COR-L47 (cell line): ENCODE measurements at places on chromosomes 7 and 10.

GRCh38 chr7:157309988-157310668 lies 26.7 kb upstream of the DNAJB6 start:
- DNase-seq, result no peak

GRCh38 chr10:79361726-79362397 lies 14.6 kb downstream of the PPIF start:
- no peak for DNase-seq

DNA sequence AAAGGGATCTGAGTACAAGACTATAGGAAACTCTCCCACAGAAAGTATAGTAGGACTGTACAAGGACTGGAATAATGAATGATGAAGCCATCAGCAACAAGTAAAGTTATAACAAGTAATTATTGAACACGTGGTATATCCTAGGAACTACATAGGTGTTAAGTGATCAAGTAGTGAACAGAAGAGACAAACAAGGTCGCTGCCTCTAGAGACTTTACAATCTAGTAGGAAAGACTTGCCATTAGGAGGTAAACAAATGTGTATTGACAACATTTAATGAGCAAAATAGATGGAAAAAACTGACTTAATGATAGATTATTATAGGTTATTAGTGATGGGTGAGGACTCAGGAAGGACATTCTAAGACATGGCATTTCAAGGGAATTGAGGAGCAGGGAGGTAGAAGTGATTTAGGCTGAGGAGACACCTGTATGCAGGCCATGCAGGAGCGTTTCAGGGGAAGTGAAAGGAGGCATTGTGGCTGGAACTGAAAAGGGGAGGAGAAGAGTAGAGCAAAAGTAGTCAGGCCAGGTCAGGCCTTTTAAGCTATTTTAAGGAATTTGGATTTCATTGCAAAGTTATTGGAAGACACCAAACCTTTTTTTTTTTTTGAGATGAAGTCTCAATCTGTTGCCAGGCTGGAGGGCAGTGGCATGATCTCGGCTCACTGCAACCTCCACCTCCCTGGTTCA lies 8.5 kb upstream of the GLCCI1 start:
- DNase-seq, result no peak

- DNase-seq, result no peak
Observed at GRCh38 chr10:14560274-14560673, 214.4 kb downstream of the FAM107B start.

- no peak for DNase-seq
Observed at GRCh38 chr7:90671571-90671970, 75.5 kb downstream of the CDK14 start.

DNA sequence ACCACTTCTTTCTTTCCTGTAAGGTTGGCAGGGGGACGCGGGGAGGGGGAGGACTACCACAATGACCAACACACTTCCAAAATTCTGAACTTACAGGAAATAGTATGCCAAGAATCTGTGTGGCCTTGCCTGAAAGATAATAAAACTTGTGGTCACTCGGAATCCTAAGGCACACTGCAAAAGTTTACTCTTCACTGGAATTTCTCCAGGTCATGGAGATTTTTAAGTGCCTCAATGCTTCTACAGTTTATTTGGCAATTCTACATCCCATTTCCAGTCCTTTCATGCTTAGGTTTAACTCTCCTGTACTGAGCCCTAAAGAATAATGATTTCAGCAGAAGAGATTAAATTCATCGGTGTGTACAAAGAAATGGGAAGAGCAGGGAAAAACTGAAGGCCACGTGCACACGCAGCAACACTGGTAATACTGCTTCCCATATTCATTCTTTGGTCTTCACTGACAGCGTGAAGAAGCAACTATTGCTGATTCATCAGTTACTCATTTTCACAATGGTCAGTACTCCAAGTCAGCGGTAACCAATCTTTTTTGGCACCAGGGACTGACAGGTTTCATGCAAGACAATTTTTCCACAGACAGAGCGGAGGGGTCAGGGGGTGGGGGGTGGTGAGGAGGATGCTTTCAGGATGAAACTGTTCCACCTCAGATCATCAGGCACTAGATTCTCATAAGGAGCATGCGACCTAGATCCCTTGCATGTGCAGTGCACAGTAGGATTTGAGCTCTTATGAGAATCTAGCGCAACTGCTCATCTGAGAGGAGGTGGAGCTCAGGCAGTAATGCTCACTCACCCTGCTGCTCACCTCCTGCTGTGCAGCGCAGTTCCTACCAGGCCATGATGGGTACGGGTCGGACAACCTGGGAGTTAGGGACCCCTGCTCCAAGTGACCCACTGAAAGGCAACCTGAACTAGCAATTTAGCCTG lies 9.8 kb downstream of the LARP4B start:
- DNase-seq, result no peak

DNA sequence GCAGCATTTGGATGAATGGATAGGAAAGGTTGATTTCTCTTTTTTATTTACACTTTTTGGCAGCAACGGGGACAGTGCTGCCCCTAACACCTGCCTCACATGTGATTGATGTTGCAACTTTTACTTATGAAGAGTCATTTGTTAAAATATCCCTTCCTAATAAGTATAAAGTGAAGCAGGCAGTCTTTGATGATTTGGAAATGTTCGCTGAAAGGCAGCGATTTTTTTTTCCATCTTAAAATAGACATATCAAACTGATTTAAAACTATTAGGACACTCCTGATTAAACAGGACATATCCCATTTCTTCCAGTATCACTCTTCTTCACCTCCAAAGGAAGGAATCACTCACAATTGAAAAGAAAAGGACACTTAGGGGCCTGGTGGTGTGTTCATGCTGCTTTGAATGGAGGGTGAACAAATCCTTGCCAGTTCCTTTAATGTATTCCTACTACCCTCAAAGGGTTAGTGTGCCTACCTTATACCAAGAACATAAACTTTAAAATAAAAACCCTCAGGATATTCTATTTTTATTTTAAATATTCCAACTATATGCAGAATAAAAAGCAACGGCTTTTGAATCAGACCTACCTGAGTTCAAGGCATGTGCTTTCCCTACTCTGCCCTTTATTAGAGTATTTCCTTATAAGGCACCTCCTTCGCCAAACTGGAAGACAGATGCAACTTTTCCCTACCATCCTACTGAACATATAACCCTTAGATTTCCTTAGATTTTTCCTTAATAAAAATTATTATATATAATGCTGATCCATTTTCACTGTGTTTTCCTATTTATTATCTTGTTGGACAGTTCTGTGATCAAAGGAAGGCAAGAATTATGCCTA lies 1.1 kb downstream of the ADK start:
- no peak for DNase-seq

DNA sequence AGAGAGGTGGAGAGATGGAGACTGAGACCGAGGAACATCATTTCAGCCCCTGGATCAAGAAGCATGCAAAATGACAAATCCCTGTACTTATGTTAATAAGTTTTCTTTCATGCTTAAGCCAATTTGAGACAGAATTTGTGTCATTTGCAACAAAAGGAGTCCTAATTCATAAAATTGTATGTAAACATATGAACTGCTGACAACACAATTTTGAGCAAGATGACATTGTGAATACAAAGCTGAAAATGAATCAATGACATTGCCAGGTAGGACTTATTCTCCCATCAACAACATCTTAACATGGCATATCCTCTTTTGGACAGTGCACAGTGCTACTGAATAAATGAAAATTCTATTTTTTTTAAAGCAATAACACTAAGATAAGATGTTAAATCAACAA lies 264.0 kb downstream of the WDR11 start:
- DNase-seq, result no peak

DNA sequence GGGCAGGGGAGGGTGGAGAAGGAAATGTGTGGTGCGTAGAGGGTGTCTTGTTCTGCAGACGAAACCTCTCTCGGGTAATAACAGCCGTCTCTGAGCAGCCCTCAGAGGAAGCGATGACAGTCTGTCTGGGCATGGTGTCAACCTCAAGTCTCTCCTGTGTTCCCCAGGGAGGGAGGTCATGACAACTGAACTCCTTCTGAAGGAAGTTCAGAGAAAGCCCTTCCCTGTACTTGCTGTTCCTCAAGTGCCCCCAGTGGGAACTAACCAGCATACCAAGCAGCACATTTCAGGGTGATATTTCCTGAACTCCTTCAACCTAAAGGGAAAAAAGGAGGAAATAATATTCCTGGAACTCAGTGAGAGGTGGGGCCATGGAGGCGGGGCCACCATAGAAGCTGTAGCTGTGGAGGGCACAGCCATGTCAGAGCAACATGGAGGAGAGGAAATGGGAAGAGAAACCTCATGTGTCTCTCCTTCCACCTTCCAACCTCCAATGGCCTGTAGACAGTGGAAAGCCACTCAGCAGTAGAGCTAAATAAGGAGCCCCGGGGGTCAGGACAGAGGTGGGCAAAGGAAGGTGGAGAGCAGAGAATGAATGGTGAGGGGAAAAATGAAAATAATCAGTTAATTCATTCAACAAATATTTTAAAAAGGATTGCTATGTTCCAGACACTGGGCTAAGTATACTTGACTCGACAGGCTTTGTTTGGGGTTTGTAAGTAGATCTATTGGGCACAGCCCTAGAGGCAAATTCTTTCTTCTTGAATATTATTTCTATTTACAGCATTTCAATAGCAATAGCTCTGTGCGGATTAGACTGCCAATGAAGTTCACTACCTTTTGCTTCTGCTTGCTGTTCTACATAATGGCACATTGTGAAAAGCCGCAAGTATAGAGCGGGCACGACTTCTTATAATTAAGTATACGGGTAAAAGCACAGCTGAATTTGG lies 61.0 kb upstream of the AOAH start:
- DNase-seq, result no peak

DNA sequence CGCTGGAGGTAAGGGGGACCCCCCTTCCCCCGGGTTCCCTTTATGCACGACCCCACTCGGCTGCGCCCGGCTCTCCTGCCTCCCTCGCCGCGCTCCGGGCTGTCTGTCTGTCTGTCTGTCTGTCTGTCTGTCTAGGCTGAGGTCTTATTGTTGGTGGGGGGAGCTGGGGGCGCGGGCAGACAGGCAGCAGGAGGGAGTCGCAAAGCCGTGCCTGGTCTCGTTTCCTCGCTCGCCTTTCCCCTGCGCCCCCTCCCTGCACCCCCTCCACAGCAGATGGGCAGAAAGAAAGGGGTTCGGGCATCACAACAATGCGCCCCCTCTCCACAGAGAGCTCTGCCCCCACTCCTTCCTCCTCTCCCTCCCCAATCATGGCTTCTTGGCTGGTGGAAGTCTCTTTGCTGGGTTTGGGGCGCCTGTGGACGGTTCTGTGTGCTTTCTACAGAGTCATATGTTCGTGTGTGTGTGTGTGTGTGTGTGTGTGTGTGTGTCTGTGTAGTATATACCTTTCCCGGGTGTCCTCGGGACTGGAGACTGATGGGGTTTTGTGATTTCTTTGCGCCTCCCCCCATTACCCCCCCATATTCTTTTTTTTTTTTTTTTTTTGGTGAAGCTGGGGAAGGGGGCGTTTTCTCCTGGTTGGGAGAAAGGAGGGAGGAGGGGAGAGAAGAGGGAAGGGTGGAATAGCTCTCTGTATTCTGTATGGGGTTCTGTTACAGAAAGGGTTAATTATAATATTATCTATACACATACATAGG lies 1.9 kb downstream of the AUTS2 start:
- no peak for DNase-seq

DNA sequence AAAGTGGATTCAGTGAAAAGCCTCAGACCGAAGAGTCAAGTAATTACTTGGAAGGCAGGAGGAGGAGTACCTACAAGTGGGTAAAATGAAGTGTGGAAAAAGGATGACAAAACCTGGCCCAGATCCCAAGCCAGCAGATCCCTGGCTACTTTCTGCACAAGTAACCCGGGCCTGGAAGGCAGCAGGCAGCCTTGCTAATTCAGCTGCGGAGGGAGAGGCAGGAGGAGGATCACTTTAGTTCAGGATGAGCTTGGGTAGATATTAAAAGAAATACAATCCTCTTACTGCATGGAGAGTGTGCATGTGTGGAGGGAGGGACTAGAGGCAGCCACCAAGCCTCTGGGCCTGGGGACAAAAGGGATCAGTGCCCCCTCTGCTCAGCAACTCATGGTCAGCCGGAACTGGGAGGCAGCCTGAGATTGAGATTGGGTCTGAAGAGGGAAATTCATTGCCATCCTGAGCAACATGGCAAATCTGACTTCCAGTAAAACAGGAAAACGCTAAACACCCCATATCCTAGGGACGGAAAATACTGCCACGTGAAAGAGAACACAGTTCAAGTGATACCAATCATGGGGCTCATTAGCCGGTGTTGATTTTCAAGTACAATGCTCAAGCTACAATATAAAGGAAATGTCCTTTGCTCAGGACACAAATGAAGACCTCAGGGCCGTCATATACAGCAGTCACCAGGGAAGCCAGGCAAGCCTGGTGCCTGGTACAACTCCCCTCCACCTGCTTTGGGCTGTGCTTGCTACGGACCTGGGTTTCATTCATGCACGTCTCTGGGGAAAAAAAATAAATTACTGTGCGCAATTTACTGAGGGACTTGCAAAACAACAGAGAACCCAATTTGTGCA lies 1.3 kb downstream of the AMPH start:
- no peak for DNase-seq

- DNase-seq, result no peak
Observed at GRCh38 chr10:69125554-69125953, 1.6 kb downstream of the VPS26A start.

DNA sequence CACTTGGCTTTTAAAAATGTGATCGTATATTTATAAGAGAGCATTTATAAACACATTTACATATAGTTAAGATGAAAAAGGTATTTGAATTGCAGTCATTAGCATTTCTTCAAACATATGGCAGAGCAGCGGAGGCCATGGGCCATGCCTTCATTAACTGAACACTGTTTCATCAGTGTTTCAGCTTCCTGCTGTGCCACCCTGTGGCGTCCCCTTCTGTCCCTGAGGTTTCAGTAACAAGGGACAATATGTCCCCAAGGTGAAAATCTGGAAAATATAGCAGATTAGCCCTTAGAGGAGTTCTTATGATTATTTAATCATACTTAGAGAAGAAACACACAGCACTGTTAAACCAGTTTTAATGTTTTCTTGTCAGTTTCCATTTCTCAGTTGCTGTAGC lies 577.8 kb downstream of the ETV1 start:
- no peak for DNase-seq

- DNase-seq, result no peak
Observed at GRCh38 chr10:24707445-24707844, 16.2 kb downstream of the ARHGAP21 start.

DNA sequence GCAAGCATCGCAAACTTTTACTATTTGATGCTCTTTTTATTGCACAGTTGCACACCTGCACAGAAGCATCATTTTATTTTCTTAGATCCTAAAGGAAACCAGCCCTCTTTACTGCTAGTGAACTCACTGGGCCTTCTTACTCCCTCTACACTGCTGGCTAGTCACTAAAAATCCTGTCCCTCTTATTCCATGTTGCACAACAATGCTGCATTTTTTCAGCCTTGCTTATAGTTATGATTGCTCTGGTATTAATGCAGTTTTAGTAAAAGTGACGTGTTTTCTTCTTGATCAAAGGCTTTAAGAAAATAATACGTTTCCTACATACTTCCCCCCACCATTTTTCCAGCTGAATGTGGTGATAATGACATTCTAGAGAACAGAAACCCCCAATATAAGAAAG lies 132.9 kb upstream of the FAM3C start:
- DNase-seq, result no peak
